ENCODE measurements at places on chromosomes 12 and 14.

DNA sequence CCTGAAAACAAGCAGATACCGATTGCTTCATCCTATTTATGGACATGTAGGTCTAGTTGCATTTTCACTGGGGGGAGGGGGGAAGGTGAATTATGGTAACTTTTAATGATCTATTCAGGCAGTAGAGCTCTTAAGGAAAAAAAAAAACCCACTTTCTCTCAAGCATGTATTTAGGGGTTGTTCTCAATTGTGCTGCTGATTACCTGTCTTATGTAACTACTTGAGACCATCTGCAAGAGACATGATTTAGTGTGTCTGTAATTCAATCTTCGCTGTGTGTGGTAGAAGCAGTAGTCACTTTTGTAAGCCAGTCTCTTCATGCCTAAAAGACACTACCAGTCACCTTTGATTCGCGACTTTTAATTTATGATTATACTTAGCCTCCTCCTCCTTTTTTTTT lies 8.9 kb downstream of the CALM1 start:
- DNase-seq: peak; percentile 98

- DNase-seq: no peak
Observed at GRCh38 chr14:102352213-102352612, 10.5 kb downstream of the CINP start.

GRCh38 chr14:65787461-65787860 lies 374.9 kb downstream of the FUT8 start:
- DNase-seq: no peak

DNA sequence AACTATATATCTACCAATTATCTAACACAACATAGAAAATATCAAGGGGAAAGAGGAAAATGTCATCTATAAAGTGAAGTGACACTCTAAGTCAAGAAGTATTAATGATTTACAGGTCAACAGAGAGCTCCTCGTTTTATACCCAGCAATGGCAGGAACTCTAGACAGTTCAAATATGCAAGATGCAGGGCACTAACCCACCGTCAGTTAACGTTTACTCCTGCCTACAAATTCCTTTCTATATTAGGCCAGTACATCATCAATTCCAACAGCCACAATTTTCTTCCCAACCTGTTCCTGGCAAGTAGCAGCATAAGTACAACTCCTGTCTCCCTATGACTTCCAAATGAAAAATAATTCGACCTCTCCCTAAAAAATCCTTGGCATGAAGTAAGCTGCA lies 9.0 kb upstream of the KANSL2 start:
- no peak for DNase-seq

- DNase-seq: no peak
Observed at GRCh38 chr12:49651855-49652254, 28.5 kb downstream of the PRPF40B start.

- DNase-seq: no peak
Observed at GRCh38 chr12:14920475-14921126, 17.7 kb downstream of the ERP27 start.

GRCh38 chr12:70070494-70071007 lies 172.7 kb upstream of the CNOT2 start:
- no peak for DNase-seq

Data from NCI-H524 (cell line).